ENCODE measurements at places on chromosomes 4 and X. TPM values are rescaled to one million over a fixed set of nuclear protein-coding genes. Genes with fewer than 3 reads are reported as not detected.

- peak; percentile 9 for DNase-seq
Measured at GRCh38 chr4:39664828-39665731, 26.4 kb upstream of the SMIM14 start.

- no peak for DNase-seq
Measured at GRCh38 chrX:41857670-41858069, 65.7 kb downstream of the CASK start.

FGA gene
- total RNA-seq = not detected

- no peak for DNase-seq
Measured at GRCh38 chrX:1507511-1508463, 29.2 kb downstream of the P2RY8 start.

GRCh38 chrX:110402091-110402849, 43.6 kb downstream of the RTL9 start:
- DNase-seq = no peak

GRCh38 chrX:46884799-46885198, 27.4 kb upstream of the JADE3 start:
- no peak for DNase-seq

- no peak for DNase-seq
Measured at GRCh38 chrX:15549189-15550012, 48.8 kb downstream of the BMX start.

DNA sequence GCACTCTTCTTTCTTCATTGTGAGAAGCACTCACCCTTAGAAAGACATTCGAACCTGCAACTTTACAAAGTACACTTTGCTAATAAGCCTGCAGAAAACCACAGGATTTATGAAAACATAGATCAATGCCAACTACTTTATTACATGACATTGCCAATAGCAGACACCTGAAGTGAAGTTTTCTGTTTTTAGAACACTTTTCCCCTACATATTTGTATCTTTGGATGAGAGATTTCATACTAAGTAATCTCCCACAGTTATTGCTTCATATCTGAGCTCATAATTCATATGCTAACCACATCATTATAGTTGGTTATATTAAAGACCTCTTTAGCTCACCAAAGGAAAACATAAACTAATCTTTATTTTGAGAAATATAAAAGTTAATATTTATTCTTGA, 276.5 kb upstream of the CTSO start:
- DNase-seq = no peak

CT45A10 gene
- not detected for total RNA-seq

Measured in Caki2 (cell line).